ENCODE measurements at places on chromosomes 1 and 21.

DNA sequence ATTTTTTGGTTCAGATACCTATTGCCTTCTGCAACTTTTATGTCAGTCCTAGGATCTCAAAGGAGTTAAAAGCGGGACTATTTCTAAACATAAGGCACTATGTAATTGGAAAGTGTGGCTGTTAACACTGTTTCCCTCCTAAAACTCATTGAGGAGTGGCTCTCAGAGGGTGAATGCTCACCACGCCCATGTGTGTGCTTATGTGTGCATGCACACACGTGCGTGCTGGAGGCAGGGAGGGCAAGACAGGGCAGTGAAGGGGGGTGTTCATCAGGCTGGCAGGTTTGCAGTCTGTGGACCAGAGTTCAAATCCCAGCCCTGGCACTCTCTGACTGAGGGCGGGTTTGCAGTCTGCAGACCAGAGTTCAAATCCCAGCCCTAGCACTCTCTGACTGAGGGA lies 22.4 kb downstream of the KCNAB2 start:
- no peak for DNase-seq

GRCh38 chr1:99658031-99658290 lies 12.0 kb downstream of the PALMD start:
- DNase-seq = no peak

- DNase-seq = peak; percentile 84
Measured at GRCh38 chr21:40404396-40404800, 442.6 kb downstream of the DSCAM start.

DNA sequence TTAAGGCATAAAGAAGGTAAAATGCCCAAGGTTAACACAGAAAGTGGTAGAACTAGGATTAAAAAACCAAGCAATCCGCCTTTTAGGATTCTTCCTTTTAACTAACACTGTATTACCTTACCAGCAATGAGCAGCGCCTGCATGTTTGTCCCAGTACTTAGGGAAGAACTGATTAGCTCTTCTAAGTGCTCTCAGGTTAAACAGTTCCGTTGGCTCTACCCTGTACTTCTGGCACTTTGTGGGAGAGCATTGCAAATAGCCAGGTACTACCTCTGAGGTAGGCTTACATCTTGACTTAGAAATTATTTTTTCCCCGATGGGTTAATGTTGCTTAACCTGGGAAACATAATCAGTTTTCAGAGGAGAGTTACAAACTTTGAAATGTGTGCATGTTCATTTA lies 21.5 kb downstream of the DHX9 start:
- DNase-seq = no peak

- no peak for DNase-seq
Measured at GRCh38 chr1:183577897-183578465, 12.3 kb downstream of the NCF2 start.

DNA sequence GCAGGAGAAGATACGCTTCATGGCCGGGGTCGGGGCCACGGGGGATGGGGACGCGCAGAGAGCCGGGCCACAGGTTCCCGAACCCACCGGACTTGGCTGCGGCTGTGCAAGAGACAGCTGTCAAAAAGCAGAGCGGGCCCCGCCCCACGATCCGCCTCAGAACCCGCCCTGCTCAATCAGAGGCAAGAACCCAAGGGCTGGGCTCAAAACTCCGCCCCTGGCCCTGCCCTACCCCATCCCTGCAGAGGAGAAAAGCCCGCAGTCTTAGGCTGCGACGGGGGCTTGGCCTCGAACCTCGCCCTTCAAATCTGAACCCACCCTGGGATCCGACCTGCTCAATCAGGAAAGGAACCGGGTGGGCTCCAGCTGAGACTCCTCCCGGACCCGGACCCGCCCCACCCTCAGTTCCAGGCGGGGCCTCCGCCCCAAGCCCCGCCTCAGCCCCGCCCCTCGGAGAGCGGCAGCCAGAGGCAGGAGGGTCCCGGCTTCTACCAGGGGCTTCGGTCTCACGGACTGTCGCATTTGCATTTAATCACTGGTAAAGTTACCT lies at the start of gene ANKRD35:
Gene ANKRD35, minus strand, starts transcription at position 129 of the 550 bp plus-strand sequence. Its CDS starts 108 bp downstream, at position 21.
- DNase-seq = peak; percentile 76

DNA sequence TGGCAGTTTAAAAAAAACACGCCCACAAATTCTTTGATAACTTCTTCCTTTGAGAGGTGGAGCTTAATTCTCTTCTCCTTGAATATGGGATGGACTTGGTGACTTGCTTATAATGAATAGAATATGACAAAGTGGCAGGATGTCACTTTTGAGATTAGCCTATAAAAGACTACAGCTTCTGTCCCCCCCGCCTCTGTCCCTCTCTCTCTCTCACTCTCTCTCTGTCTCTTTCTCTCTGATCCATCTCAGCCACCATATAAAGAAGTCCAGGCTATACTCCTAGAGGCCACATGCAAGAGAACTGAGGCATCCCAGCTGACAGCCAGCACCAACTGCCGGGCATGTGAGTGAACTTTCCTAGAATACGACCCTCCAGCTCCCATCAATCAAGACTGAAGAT lies 7.7 kb upstream of the DMBX1 start:
- DNase-seq = no peak

- DNase-seq = no peak
Measured at GRCh38 chr1:206674745-206675175, 9.9 kb upstream of the MAPKAPK2 start.

GRCh38 chr1:43048601-43049011 lies 89.9 kb upstream of the SLC2A1 start:
- DNase-seq = no peak

- no peak for DNase-seq
Measured at GRCh38 chr1:187070076-187070475, 241.3 kb downstream of the PLA2G4A start.

DNA sequence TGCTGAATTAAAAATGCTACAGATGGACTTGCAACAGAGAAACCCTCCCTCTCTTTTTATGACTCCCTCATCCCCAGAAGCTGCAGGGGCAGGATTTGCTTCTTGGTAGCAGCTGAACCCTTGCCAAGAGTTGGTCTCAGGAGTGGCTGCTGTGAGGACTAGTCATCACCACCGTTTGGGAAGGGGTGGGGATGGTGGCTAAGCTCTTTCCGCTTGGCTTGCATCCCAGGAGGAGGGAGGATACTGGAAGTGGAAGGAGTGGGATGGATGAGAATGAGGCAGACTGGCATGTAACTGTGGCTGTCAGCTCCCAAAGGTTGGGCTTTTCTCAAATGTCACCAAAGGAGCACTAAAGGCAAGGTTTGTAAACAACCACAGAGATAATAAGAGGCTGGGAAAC lies 50.8 kb upstream of the COL24A1 start:
- DNase-seq = no peak

- DNase-seq = no peak
Measured at GRCh38 chr1:30171537-30172298, 551.7 kb downstream of the MATN1 start.

DNA sequence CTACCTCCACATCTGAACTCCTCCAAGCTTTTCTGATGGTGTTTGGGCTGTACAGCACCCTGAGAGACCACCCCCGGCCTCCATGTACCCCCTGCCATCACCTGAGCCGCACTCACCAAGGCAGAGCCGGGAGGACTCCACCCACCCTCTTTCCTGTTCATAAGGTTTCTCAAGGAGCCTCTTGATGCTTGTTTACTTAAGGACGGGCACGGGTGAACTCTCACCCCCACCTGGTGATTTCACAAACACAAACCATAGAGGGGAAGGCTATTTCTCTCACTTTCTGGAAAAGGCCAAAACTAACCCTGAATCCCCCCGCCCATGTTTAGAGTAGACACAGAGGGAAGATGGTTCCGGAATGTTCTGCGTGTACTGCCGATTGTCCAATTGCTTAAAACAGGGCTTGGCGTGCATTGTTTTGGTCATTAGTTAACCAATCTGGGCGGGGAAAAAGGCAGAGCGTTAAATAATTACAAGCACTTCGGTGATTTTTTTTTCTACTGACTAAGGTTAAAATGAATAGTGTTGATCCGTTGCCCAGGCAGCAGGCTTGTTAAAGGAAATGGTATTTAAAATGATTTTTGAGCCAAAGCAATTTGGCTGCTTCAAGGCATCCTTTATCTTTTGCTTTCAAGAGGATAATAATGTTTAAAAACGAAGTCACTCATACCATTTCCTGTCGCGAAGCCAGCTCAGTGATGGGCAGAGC lies 279.8 kb upstream of the VAMP3 start:
- peak; percentile 94 for DNase-seq

DNA sequence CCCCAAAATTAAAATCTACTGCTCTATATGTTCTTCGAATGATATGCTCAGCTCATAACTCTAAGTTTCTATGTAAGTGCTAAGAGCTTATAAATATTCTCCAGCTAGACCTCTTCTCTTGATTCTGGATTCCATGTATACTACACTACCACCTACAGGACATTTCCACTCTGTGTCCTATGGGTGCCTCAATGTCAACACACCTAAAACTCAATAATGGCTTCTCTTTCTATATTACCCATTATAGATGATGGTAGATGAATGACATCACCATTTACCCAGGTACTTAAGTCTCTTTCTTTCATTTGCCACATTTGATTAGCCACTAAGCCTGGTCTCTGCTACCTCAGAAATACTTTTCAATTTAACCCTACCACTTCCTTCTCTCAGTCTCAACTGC lies 41.3 kb downstream of the TBX19 start:
- no peak for DNase-seq

DNA sequence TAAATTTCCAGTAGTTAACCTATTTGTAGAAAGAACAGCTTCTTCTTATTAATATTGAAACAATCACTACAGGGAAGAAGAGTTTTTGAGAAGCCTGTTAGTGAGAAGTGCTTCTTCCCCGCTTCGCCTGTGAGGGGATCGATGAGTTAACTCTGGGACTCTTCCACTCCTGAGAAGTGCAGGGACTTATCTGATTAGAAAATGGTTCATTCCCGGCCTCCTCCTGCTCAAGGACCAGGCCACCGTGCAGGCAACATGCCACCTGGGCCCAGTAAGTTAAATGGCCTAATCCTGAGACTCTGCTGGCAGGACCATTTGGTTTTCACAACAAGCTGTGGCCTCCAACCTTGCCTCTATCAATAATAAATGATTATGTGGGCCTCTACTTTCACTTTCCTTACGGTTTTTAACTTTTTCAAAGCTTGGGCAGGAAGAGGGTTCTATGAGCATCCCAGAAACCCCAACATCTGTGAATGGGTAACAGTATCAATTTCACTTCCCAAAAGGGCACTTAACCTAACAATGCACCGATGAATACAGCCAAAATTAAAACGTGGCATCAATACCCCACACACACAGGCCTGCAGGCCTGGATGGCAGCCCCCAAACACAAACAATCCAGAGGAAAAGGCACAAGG lies 33.1 kb downstream of the SIPA1L2 start:
- DNase-seq = no peak

DNA sequence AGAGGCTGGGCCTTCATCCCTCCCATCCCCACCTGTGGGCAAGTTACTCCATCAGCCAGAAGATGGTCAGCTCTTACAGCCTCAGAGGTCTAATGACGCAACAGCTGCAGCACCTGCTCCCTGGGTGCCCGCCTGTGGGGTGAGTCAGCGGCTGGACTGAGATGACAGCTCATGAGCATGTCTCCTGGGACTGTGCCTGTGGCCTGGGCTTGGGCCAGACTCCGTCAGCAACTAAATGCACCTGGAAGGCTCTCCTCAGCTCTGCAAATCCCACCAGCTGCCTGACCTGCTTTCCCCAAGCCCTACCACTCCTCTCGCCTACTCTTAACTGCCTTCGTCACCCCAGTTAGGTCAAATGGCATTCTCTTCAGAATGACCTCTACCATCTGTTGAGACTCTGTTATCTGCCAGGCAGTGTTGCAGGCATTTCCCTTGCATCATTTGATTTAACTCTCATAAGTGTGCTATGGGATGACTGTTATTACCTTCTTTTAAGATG lies 47.7 kb downstream of the ETS2 start:
- peak; percentile 76 for DNase-seq

DNA sequence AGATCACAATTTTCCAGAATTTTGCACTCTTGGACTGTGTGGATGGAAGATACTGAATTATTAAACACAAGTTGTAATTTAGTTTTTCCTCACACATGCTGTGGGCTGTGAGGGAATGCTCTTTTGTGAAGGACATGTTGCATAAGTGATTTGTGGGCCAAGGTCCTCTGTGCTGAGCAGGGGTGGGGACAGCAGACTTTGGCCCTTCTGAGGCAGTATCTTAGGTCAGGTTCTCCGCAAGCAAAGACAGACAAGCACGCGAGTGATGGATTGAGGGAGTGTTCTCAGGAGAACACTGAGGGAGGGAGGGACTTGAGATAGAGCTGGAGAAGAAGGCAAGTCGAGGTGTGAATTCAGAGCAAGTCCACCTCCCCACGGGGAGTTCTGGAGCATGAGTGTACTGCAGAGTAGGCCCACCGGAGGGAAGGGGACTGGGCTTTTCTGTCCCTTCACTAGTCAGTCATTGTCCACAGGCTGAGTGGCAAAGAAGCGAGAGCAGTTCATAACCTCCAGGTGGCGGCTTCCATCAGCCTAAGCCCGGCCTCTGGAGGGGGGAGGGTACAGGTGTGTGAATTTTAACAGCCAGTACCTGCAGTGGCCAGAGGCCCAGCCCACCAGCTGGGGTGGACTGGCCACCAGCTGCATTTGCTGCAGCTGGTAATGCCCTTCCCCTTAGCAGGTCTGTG lies 19.1 kb upstream of the CD101 start:
- DNase-seq = no peak

DNA sequence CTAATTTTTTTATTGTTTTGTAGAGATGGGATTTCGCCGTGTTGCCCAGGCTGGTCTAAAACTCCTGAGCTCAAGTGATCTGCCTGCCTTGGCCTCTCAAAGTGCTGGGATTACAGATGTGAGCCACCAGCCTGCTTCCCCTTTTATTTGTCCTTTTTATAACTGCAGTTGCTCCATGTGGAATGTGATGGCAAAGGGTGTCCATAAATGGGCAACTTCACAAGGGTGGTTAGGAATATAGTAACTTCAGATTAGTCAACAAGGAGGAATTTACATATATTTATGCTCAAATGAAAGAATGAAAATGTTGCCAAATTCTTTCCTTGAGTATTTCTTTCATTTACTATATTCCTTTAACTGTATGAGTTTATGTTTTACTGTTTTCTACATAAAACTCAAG lies 182.9 kb downstream of the BACH1 start:
- no peak for DNase-seq

DNA sequence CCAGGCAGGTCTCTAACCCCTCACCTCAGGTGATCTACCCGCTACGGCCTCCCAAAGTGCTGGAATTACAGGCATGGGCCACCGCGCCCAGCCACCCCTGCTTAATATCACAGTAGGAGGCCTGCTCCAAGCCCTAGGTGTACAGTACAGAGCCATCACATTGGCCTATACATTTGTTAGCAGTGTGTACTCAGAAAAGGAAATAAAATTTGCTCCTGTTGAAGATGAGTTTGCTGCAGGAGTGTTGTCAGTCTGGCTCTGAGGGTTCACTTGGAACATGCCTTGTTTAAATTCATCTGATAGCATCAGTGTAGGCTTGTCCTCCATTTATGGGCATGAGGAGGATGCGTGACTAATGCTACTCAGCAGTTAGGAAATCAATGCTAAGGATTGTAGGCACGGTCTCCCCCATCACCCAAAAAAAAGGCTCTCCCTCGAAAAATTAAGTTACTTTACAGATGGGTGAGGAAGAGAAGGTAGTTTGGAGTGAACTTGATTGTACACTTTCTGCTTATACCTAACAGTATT lies 4.6 kb upstream of the ENAH start:
- DNase-seq = no peak

GRCh38 chr1:57772580-57773195 lies 348.8 kb upstream of the DAB1 start:
- DNase-seq = no peak

- DNase-seq = no peak
Measured at GRCh38 chr1:246182149-246182851, 324.8 kb downstream of the SMYD3 start.
